Activated CD8-positive, alpha-beta T cell treated with anti-CD3 and anti-CD28 coated beads for 36 hours (primary cell): ENCODE measurements at places on chromosomes 13 and 19.

DNA sequence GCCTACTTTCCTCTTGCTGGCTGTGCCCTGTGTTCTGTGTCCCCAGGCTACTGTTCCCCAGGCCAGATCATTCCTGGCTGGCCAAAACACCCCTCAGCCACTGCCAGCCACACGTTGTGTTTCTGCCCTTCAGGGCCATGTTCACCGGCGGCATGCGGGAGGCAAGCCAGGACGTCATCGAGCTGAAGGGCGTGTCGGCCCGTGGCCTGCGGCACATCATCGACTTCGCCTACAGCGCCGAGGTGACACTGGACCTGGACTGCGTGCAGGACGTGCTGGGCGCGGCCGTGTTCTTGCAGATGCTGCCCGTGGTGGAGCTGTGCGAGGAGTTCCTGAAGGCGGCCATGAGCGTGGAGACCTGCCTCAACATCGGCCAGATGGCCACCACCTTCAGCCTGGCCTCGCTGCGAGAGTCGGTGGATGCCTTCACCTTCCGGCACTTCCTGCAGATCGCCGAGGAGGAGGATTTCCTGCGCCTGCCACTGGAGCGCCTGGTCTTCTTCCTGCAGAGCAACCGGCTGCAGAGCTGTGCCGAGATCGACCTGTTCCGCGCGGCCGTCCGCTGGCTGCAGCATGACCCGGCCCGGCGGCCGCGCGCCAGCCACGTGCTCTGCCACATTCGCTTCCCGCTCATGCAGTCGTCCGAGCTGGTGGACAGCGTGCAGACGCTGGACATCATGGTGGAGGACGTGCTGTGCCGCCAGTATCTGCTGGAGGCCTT is 15.8 kb upstream of the CRTC1 start:
- no peak overlapping the region for H3K27ac ChIP-seq
- H3K36me3 ChIP-seq, result peaks cover 7% of the 10 kb centered on the region
- H3K4me1 ChIP-seq, result peaks cover 6% of the 10 kb centered on the region
- DNase-seq, result no peak
- no peaks in the 10 kb centered on the region for H3K27me3 ChIP-seq

DNA sequence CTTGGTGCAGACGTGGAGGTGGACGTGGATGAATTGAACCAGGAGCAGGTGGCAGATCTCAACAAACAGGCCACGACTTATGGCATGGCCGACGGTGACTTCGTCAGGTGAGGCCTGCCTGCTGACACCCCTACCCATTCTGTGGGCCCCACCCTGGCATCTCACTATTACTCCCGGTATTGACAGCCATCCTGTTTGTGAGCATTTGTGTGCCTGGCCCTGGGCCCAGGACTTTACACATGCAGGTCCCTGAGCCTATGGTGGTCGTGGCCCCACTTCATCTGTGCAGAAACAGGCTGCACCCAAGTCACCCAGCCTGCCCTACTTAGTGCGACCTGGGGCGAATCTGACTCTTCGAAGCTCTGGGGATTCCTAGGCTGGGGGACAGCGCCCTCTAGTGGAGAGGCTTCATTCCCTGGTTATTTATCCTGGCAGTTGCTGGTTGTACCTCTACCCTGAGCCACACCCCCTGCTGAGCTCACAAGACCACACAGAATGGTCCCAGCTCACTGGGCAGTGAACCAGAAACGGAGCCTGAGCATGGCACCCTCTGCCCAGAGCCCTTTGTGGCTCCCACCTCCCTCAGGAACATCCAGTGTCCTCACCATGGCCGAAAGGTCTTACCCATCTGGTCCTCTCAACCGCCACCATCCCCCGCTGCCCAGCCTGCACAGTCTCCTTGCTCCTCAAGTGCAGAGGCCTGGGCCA is 16.9 kb downstream of the ZNF296 start:
- H3K4me3 ChIP-seq, result no peak overlapping the region
- DNase-seq, result peak; percentile 92
- H3K27me3 ChIP-seq, result no peaks in the 10 kb centered on the region
- H3K4me1 ChIP-seq, result peaks cover 2% of the 10 kb centered on the region

- H3K27me3 ChIP-seq, result peaks cover 3% of the 10 kb centered on the region
- DNase-seq, result no peak
- H3K27ac ChIP-seq, result no peak overlapping the region
- H3K4me1 ChIP-seq, result no peaks in the 10 kb centered on the region
Observed at GRCh38 chr13:111924678-111925075, 142.3 kb upstream of the SOX1 start.

DNA sequence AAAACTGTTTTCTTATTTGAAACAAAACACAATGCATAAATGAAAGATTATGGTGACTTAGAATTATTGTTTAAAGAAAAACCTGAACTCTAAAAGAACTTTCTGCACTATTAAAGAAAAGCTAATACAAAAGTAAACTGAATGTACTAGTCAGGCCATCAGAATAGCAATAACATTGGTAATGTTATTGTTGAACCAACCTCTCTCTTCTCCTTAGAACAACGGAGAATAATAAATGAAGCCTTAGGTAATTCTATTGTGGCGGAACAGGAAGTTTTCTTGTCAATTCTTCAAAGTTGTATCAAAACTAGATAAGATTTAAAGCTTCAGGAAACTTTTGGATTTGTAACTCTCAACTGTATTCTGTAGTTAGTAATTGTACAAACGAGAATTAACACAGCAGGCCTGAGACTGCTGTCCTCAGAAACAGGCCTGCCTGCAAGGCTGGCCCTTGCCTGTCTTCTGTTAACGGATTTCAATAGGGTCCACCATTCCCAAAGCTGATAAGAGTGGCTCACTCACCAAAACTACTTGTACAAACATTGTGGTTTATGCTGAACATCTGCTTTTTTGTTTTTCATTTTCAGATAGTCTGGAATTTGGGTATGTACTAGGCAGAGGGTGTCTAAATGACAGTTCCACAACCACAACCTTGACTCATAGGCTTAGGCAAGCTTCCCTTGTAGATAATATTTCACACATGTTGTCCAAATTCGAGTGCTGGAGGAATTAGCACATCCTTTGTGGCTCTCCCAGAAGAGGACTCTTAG is 825.8 kb downstream of the GPC5 start:
- H3K4me1 ChIP-seq, result no peaks in the 10 kb centered on the region
- no peak overlapping the region for H3K4me3 ChIP-seq
- no peaks in the 10 kb centered on the region for H3K27me3 ChIP-seq
- no peaks in the 10 kb centered on the region for H3K36me3 ChIP-seq

DNA sequence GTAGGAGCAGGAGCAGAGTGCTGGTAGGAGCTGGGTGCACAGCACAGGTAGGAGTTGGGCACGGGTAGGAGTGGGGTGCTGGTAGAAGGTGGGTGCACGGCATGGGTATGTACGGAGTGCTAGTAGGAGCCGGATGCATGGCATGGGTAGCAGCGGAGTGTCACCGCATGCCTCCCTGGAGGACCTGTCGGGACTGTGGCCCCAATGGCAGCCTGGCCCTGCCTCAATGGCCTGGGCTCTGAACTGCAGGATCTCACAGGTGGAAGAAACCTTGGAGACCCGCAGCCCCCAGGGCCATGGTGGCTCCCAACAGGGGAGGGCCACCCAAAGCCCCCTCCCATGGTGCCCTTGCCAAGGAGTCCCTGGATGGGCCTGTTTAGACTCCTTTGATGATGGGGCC is 1146.0 kb downstream of the UQCRFS1 start:
- no peaks in the 10 kb centered on the region for H3K4me1 ChIP-seq
- no peak for DNase-seq
- H3K27ac ChIP-seq, result no peak overlapping the region
- no peaks in the 10 kb centered on the region for H3K36me3 ChIP-seq
- H3K27me3 ChIP-seq, result no peaks in the 10 kb centered on the region
- H3K4me3 ChIP-seq, result no peak overlapping the region

DNA sequence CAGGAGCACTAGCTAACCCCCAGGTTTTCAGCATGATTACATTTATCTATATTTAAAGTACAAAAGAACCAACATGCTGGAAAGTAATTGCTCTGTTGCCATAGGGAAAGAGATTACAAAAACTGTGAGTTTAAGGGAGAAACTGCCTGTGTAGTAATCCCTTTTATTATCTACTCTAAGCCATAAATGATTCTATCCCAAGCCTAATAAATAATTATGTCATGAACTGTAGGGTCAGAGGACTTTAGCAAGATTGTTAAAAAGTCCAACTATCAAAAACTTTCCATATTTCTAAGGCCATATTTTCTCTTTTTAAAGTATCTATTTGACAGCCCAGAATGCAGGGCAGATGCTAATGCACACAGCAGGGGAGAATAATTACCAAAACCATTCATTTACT is 573.8 kb upstream of the MIR17HG start:
- no peaks in the 10 kb centered on the region for H3K27me3 ChIP-seq
- no peaks in the 10 kb centered on the region for H3K36me3 ChIP-seq
- no peaks in the 10 kb centered on the region for H3K4me1 ChIP-seq
- no peak overlapping the region for H3K27ac ChIP-seq

DNA sequence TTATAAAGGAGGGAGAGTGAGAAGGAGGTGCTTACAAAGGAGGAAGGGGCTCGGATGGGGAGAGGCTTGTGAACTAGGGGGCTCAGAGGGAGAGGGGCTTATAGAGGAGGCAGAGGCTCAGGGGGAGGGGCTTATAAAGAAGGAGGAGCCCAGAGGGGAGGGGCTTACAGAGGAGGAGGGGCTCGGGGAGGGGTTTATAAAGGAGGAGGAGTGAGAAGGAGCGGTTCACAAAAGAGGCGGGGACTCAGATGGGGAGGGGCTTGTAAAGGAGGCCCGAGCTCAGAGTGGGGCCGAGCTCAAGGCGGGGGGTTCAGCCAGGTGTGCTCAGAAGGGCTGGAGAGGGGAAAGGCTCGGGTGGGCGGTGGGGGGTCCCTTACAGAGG is 500 bp downstream of the SMIM24 start:
- peak; percentile 62 for DNase-seq
- H3K4me1 ChIP-seq, result peaks cover 16% of the 10 kb centered on the region
- H3K4me3 ChIP-seq, result no peak overlapping the region
- no peaks in the 10 kb centered on the region for H3K27me3 ChIP-seq
- no peaks in the 10 kb centered on the region for H3K36me3 ChIP-seq

- no peak overlapping the region for H3K27ac ChIP-seq
- H3K4me3 ChIP-seq, result no peak overlapping the region
- H3K27me3 ChIP-seq, result no peaks in the 10 kb centered on the region
- no peaks in the 10 kb centered on the region for H3K36me3 ChIP-seq
- DNase-seq, result no peak
- H3K4me1 ChIP-seq, result peaks cover 25% of the 10 kb centered on the region
Observed at GRCh38 chr13:23744315-23744714, 144.9 kb downstream of the MIPEP start.

- H3K27ac ChIP-seq, result no peak overlapping the region
- H3K27me3 ChIP-seq, result peaks cover 12% of the 10 kb centered on the region
- no peaks in the 10 kb centered on the region for H3K36me3 ChIP-seq
- no peak overlapping the region for H3K4me3 ChIP-seq
- no peaks in the 10 kb centered on the region for H3K4me1 ChIP-seq
Observed at GRCh38 chr13:98432638-98433037, 144.3 kb downstream of the STK24 start.

- peaks cover 24% of the 10 kb centered on the region for H3K27me3 ChIP-seq
- no peaks in the 10 kb centered on the region for H3K4me1 ChIP-seq
- no peak for DNase-seq
- no peaks in the 10 kb centered on the region for H3K36me3 ChIP-seq
Observed at GRCh38 chr19:54606230-54606629, 12.8 kb downstream of the LILRA1 start.

- no peak for DNase-seq
- H3K27me3 ChIP-seq, result no peaks in the 10 kb centered on the region
- H3K27ac ChIP-seq, result no peak overlapping the region
- no peak overlapping the region for H3K4me3 ChIP-seq
- peaks cover 38% of the 10 kb centered on the region for H3K36me3 ChIP-seq
Observed at GRCh38 chr13:112821340-112822055, 131.7 kb downstream of the ATP11A start.

DNA sequence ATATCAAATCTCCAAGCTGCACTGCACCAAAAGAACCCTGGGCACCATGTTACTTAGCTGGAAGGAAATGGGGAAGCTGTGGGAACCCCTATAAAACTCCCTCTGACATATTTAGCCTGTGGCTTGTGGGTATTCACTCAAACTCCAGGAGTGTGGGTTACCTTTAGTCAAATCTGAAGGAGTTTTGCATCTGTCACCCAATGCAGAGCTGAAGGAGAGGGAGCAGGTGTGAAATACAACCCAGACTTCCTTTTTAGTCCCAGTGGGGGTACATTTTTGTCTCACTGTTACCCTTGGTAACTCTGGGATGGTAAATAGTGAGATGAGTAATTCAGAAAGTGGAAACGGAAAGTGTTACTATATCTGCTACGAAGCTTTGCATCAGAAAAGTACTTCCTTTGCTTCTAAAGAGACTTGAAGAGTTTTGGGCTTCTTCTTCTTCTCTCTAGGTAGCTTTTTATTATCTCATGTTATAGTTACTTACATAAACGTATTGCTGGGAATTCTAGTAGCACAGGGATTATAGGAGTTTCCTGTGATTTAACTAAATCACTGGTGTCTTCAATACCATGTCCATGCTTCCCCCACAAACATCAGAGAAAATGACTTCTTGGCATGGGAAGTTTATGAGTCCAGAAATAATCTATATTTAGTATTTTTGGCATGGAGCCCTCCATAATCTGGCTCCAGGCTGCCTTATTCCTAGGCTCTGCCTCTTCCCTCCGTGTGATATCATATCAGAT is 105.9 kb downstream of the AKAP11 start:
- H3K36me3 ChIP-seq, result peaks cover 4% of the 10 kb centered on the region
- peak overlapping the region; percentile 95 for H3K27ac ChIP-seq
- peak; percentile 58 for DNase-seq
- no peaks in the 10 kb centered on the region for H3K27me3 ChIP-seq
- H3K4me1 ChIP-seq, result peaks cover 69% of the 10 kb centered on the region
- no peak overlapping the region for H3K4me3 ChIP-seq

DNA sequence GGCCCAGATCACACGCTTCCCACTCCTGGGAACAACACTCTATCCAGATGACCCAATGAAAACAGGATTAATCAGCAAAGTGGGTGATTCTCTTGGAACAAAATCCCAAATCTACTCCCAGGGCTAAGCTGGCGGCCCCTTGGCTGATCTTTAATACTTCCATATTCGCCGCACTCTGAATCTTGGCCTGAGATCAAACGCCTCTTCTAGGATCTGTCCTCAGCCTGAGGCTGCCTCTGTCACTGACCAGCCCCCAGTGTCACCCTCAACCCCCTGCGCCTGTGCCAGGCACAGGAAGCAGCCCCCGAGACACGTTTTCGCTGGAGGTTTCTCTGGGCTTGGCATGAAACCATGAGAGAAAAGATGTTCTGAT is 2.4 kb upstream of the CTXN1 start:
- H3K4me1 ChIP-seq, result peaks cover 16% of the 10 kb centered on the region
- H3K36me3 ChIP-seq, result peaks cover 22% of the 10 kb centered on the region
- no peak overlapping the region for H3K4me3 ChIP-seq
- H3K27ac ChIP-seq, result no peak overlapping the region
- DNase-seq, result no peak
- no peaks in the 10 kb centered on the region for H3K27me3 ChIP-seq

- H3K4me3 ChIP-seq, result no peak overlapping the region
- no peaks in the 10 kb centered on the region for H3K4me1 ChIP-seq
- H3K36me3 ChIP-seq, result no peaks in the 10 kb centered on the region
- no peak for DNase-seq
- H3K27me3 ChIP-seq, result no peaks in the 10 kb centered on the region
Observed at GRCh38 chr19:19083413-19084178, 19.8 kb downstream of the SLC25A42 start.

- peaks cover 26% of the 10 kb centered on the region for H3K4me1 ChIP-seq
- peak overlapping the region; percentile 41 for H3K27ac ChIP-seq
- no peaks in the 10 kb centered on the region for H3K27me3 ChIP-seq
- H3K4me3 ChIP-seq, result peak overlapping the region; percentile 67
Observed at GRCh38 chr19:8608941-8609278, 1.6 kb downstream of the ADAMTS10 start.
